Esophagus muscularis mucosa (tissue), 4 donors: ENCODE measurements at places on chromosomes 4 and X.

GRCh38 chr4:184814686-184815045 is 11.1 kb downstream of the ACSL1 start:
- DNase-seq: no peak

DNA sequence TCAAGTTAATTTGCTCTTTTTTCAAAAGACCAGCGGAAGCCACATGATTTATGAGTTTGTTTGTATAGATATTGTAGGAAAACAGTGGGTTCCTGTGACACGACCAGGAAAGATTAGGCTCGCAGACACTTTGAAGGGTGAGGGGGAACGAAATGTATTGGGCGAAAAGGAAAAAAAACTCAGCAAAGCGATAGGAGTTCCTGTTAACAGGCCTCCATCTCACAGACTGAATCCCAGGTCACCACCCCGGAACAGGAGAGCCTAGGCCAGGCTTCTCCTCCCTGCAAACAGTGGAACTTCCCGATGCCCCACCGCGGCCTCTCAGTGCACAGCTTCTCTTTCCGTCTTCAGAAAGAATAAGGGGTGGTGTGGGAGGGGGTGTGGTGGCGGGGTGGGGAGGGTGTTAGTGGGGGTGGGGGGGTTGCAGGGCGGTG is 181.8 kb upstream of the GPRIN3 start:
- no peak for DNase-seq

- no peak for DNase-seq
Observed at GRCh38 chr4:160611181-160611580, 1508.3 kb downstream of the RAPGEF2 start.

DNA sequence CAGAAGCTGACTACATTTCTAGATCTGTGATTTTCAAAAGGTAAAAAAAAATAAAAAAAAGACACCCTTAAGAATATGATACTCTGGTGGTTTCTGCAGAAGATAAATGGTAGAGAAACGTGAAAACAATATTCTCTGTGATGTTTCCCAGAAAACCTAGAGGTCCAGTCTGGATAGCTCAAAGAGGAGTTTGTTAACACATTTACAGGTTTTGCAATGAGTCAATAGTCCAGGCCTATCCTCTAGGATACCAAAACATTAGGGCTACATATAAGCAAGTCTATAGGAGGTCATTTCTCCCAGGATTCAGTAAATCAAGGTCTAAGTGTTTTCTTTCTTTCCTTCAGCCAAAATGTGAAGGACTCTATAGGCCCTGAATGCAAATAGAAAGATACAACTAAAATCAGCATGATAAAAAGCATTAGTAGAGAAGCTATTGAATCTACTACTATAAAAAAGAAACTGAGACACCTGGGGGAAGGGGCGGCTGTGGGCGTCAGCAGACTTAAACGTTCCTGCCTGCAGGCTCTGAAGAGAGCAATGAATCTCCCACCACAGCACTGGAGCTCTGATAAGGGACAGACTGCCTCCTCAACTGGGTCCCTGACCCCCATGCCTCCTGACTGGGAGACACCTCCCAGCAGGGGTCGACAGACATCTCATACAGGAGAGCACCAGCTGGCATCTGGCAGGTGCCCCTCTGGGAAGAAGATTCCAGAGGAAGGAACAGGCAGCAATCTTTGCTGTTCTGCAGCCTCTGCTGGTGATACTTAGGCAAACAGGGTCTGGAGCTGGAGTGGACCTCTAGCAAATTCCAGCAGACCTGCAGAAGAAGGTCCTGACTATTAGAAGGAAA is 33.7 kb upstream of the SPP1 start:
- DNase-seq: no peak

- DNase-seq: no peak
Observed at GRCh38 chrX:46953137-46953527, 40.9 kb downstream of the JADE3 start.

DNA sequence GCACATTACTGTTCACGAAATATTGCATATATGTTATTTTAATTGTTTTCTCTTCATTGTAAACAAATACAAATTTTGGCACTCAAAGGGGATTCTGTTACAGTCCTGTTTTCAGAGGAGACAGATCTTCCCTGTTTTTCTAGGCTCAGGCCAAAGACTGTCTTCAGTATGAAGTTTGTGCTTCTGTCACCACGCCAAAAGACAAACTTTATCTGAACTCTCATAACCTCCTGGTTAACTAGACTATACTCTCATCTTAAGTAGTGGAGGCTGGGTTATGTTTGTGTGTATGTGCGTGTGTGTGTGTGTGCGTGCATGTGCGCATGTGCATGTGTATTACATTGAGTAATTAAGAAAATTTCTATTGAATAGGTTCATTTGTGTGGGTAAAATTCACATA is 676.8 kb upstream of the HS3ST1 start:
- DNase-seq: no peak

GRCh38 chr4:68076194-68076593 is 53.5 kb downstream of the TMPRSS11F start:
- no peak for DNase-seq

GRCh38 chr4:145130788-145131399 is 32.8 kb downstream of the ABCE1 start:
- no peak for DNase-seq

- DNase-seq: no peak
Observed at GRCh38 chr4:181659202-181659601, 584.0 kb upstream of the TENM3 start.

GRCh38 chr4:28639747-28640146 is 1779.1 kb downstream of the STIM2 start:
- no peak for DNase-seq

GRCh38 chrX:67437821-67438220 is 106.0 kb upstream of the AR start:
- DNase-seq: no peak

DNA sequence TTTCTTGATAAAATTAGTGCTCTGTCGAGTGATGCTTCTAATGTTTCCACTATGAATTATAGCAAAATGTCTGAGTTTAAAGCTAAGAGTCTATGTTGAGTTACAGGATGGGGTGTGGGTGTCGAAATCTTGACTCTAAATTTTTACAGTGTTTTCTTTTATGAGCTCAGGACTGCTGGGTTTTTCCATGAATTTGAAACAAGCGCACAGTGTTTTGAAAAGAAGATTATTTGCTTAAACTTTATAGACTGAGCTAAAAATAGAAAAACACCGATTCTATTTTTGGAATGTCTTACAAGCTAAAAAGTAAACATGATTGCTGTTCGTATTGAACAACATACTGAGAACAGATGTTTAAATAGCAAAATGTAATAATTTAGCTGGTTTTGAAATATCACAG is 7.5 kb downstream of the PTTG2 start:
- DNase-seq: no peak

- DNase-seq: no peak
Observed at GRCh38 chr4:20386906-20387305, 135.2 kb downstream of the SLIT2 start.

GRCh38 chrX:152897222-152898131 is at the start of gene ZNF185:
TSS of gene ZNF185 (plus strand) at chrX:152898067. CDS start at chrX:152914490, 16,423 bp downstream.
- no peak for DNase-seq

DNA sequence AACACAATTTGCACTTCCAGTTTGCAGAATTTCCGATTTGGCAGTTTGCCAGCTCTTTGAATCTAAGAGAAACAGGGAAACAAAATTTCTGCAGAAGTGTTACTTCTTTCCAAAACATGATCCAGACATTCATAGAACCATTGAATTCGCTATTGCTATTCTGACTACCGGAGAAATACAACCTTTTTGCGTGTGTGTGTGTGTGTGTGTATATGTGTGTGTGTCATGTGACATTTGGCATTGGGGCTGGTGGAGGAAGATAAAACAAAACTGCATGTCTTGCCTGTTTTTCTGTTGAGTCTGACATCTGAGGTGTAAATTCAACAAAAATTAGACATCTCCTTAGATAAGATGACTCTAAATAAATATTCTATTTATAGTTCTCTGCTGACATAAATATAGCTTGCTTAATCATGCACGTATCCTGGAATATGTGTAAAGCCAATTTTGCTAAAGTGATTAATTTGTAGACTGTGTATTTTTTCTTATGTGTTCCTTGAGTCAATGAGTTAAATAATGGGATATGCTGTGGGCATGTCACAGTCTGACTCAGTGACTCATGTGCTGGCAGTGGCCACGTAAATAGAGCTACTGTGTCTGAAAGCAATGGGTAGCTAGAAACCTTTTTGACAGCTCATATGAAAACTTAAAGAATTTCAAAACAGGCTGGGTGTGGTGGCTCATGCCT is 98.9 kb downstream of the HPGD start:
- DNase-seq: no peak

DNA sequence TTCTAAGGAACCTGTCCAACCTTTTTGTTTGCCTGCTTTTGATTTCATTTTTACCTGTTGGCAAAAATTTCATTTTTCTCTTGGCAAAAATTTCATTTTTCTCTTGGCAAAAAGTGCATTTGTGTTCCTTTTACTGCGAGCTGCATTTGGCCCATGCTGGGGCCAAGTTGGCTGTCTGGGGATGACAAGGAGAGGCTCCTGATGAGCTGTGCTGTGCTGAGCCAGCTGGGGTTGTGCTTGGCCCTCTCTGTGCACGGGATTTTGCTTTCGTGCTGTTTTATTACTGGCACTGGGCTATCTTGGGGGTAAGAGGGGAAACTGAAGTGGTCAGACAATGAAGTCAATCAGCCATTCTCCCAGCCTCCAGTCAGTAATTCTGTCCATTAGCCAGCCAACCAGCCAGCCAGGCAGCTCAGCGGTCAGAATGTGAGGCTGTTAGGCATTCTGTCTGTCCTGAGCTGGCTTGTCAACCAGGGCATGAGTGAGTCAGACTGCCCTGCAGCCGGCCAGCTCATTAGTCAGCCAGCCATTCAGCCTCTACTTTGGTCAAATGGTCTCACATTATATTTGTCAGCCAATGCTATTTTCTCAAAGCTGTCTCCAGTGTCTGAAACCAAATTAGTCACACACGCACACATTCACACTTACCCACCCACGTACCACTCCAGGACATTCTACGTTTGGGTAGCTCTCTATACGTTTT is 56.9 kb upstream of the PRPS1 start:
- no peak for DNase-seq

DNA sequence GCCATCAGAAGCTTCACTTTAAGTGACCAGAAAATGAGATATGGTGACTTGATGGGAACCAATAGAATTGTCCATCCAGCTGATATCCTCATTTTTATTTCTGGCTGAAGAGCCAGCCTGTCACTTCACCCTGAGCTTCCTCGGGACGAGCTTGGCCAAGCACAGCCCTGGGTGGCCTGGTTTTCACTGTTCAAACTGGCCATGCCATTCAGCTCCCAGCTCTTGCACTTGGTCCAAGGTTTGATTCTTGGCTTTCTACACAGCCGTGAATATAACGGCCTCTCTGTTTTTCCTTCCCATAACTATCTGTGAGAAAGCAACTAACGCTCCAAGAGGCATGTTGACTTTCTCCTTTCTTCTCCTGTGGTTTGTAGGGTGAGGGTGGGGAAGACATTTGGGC is 71.9 kb downstream of the LIMCH1 start:
- no peak for DNase-seq

DNA sequence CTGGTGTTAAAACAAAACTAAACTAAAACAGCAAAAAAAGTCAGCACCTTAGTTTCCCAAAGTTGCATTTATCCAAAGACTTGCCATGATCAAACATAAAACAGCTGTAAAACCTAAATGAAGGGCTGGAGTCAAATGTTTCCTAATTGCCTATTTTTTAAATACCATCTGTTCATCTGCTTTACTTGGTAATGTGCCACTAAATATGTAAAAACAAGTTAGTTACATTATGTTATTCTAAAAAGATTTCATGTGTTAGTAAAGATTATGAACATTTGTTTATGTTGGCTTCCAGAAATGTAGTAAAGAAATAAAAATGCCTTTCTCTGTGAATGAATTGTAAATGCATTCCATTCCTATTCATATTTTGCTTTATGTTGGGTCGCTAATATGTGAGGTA is 977.8 kb downstream of the FSTL5 start:
- no peak for DNase-seq

GRCh38 chrX:134670134-134670924 is 12.1 kb upstream of the PLAC1 start:
- no peak for DNase-seq

DNA sequence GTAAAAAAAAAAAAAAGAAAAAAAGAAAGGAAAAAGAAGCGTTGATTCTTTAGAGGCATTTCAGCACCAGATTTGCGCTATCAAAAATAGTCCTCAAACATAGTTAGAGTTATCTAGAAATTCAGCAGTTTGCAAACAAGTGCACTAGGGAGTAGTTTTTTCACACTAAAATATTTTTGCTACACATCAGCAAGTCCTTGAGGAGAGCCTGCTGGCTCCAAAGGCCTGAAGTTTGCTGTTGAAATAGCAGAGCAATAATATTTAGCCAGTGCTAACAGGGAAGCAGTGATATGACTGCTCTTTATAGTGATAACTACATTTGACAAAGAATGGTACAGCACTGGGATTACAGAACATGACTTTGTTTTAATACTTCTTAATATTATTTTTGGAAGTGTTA is 472.2 kb downstream of the PCDH7 start:
- DNase-seq: no peak

- no peak for DNase-seq
Observed at GRCh38 chr4:187849556-187850225, 145.9 kb upstream of the ZFP42 start.

DNA sequence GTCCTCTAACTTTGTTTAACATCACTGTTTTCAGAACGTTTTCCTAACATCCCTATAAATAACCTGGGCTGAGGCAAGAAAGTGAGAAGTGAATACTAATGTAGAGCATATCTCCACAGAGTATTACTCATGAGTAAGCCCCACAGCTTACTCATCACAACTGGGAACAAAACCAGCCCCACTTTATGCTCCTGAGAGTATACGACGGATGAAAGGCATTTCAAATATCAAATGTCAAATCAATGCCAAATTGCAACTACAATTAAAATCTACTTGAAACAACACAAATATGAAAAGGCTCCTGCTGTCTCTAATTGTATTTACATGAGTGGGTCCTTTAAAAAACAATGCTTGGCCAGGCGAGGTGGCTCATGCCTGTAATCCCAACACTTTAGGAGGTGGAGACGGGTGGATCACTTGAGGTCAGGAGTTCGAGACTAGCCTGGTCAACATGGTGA is 41.2 kb downstream of the SH3RF1 start:
- DNase-seq: peak; percentile 68

- DNase-seq: no peak
Observed at GRCh38 chrX:110241816-110242215, 76.1 kb downstream of the AMMECR1 start.

- DNase-seq: no peak
Observed at GRCh38 chr4:14965071-14965470, 37.2 kb upstream of the CPEB2 start.

DNA sequence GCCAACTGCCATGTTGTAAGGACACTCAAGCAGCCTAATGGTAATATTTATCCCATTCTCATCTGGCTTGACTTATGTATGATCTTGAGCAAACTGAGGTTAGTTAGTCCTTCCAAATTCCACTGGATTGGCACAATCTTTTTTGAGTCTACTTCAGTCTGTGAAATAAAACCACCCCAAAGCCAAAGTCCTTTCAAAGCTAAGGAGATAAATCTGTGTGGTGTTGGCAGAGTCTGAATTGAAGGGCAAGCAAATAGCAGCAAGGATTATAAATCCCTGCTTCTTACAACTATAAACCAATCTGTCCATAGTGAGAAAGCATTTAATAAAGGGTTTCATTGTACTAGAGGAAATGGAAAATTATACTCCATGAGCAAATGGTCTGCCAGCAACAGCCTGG is 233.9 kb upstream of the GLRA2 start:
- no peak for DNase-seq

- no peak for DNase-seq
Observed at GRCh38 chr4:150385606-150386005, 196.3 kb upstream of the MAB21L2 start.

GRCh38 chr4:98572697-98573096 is 85.7 kb downstream of the TSPAN5 start:
- no peak for DNase-seq

- DNase-seq: no peak
Observed at GRCh38 chrX:16958356-16958755, 11.9 kb downstream of the REPS2 start.
